Breast epithelium (tissue), 4 donors: ENCODE measurements at places on chromosomes 3 and 15. TPM values are rescaled to one million over a fixed set of nuclear protein-coding genes. Genes with fewer than 3 reads are reported as not detected.

SCAMP5 gene
- total RNA-seq: 4.5 TPM

GMNC gene
- under 0.01 TPM for total RNA-seq

GRCh38 chr3:139286825-139287224 is 57.0 kb upstream of the MRPS22 start:
- DNase-seq: no peak

IQCH gene
- total RNA-seq: 11.9 TPM

- no peak for DNase-seq
Measured at GRCh38 chr3:46571684-46572083, 5.6 kb upstream of the LRRC2 start.

GREM1 gene
- 1.4 TPM for total RNA-seq

- no peak for DNase-seq
Measured at GRCh38 chr3:56802378-56802745, 613 bp upstream of the ARHGEF3 start.

- peak; percentile 90 for DNase-seq
Measured at GRCh38 chr3:131361464-131362421, 19.8 kb upstream of the NUDT16 start.

SPINK8 gene
- total RNA-seq: not detected

DNA sequence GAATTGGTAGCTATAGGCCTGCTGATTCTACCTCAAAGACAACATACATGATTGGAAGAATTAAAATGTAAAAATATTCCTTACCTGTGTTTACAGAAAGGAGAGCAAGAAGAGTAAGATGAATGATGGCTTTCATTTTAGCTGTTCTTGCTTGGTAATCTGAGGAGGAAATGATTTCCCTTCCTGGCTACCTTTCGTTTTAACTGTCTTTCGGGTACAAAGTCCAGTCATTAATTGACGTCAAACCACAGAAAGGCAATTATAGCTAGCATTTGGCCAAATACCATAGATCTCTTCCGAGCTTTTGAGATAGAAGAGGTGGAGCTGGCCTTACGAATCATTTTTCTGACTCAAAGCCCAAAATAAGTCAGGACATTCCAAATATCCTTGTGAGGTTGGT is at the start of gene MUC13:
TSS of gene MUC13 (minus strand) at position 175 of the 400 bp plus-strand sequence. CDS start at position 136, 39 bp downstream.
- no peak for DNase-seq

DNA sequence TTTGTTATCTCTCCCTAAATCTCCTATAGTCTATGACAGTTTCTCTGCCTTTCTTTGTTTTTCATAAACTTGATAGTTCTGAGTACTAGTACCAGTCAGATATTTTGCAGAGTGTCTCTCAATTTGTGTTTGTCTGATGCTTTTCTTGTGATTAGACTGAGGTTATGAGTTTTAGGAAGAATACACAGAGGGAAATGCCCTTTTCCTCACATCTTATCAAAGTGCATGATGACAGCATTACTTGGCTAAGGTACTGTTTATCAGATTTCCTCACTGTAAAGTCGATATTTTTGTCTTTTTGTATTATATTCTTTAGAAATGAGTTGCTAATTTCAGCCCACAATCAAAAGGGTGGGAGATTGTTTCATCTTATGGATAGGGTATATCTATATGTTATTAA is 45.6 kb downstream of the GLCE start:
- no peak for DNase-seq

GOLGA6D gene
- total RNA-seq: not detected

DNA sequence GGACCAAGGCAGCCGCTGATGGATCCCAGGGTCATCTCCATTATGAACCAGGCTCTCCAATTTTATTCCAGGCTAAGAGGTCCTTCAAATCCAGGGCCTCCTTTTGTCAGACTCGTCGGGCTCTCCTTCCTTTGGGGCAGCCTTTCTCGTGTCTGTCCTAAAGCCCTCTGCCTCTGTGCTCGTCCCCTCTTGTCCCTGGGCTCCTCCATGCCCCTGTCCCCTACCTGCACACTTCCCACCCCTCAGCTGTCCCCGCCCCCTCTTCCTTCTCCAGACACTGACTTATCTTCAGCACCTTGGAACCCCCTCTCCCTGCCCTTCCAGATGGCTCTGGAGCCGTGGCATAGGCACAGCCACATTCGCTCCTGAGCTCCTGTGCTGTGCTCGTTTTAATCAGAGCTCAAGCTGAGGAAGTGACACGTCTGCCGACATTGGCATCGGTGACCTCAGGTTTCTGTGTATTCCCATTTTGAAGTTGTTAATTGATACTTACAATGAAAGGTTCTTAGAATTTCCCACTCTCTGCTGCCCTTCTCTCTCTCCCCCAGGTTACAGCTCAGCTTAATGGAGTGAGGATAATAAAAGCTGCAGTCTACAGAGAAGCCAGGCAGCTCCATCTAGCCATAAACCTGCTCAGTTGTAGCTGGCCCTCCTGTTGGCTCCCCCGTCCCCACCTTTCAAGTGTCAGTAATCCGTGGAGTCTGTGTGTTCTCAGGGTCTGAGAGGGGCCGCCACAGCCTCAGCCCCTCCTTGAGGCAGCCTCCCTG is 51.1 kb upstream of the SEC22A start:
- no peak for DNase-seq

DNA sequence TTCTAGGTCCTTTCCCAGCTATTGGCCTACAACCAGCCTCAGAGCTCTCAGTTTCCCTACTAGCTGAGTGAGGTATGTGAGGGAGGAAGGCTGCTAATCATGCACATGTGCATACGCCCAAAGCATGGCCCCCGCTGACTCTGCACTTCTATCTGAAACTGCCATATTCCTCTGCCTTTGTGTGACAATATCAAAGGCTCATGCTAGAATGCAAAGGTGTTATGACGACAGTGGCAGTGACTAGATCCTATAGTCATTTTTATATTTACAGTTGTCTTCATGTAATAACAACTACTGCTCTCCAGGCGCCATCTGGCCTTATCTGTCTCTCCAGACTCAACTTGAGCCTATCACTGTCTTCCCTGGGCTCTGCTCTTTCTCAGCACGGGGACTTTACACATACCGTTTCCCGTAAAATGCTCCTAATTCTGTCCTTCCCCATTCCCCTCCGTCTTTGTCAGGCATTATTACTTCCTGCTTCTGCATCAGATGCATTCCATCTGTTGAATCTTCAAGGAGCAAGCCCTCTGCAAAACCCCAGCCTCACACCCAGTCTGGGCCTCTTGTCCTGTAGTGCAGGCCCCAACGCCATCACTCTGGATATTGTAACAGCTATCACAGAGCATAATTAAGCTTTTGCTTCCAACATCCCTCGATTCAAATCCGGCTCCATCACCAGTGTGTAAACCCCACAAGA is 102.5 kb downstream of the PDCD6IP start:
- DNase-seq: no peak

GRCh38 chr15:31285772-31286261 is 40.8 kb upstream of the KLF13 start:
- DNase-seq: no peak

DNA sequence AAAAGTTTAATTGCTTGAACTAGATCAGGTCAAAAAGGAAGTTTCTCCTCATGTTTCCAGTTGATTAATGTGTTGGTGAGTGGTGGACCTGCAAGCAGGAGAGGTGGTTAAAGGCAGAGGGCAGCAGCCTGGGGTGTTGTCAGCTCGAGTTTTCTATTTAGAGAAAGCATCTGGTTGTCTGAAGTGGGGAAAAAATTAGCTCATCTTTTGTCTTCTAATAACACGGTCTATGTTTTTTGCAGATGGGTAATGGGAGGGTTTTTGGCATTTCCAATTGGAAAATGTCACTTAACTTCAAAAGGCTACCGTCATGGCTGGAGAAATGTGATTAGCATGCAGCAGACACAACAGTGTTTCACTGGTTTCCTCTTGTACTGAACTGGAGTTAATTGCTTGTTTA is 122.6 kb downstream of the ITPR1 start:
- DNase-seq: no peak

DNA sequence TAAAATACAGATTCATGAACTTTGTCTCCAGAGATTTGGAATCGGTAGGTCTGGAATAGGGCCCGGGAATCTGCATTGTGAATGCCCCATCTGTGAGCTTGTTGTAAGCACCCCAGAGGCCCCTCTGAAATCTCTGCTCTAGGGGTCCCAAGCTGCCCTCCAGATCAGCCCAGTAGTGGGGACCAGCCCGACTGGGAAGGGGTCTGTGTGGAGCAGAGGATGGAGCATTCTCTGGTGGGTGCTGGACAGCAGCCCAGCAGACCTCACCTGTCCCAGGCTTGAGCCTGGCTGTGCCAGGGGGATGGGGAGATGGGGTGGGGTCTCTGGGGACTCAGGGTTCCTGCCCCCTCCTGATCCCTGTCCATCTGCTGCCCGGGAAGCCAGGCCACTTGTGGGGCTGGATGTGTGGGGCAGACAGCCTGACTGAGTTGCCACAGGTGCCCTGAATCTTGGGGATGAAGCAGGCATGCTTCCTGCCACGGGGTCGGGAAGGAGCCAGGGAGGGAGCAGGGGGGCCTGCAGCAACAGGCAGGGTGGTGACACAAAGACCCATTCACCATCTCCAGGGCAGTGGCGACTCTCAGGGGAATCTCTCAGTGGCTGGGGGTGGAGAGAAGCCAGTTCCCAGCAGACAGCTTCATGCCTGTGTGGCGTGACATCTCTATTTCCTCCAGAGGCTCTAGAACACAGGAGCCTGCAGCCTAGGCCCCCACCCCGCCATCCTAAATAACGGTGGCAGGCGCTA is 99.3 kb downstream of the WNT7A start:
- no peak for DNase-seq

PLSCR1 gene
- total RNA-seq: 81.8 TPM

- DNase-seq: no peak
Measured at GRCh38 chr3:43024181-43024885, 45.2 kb downstream of the GASK1A start.

SNX33 gene
- 36.3 TPM for total RNA-seq

DNA sequence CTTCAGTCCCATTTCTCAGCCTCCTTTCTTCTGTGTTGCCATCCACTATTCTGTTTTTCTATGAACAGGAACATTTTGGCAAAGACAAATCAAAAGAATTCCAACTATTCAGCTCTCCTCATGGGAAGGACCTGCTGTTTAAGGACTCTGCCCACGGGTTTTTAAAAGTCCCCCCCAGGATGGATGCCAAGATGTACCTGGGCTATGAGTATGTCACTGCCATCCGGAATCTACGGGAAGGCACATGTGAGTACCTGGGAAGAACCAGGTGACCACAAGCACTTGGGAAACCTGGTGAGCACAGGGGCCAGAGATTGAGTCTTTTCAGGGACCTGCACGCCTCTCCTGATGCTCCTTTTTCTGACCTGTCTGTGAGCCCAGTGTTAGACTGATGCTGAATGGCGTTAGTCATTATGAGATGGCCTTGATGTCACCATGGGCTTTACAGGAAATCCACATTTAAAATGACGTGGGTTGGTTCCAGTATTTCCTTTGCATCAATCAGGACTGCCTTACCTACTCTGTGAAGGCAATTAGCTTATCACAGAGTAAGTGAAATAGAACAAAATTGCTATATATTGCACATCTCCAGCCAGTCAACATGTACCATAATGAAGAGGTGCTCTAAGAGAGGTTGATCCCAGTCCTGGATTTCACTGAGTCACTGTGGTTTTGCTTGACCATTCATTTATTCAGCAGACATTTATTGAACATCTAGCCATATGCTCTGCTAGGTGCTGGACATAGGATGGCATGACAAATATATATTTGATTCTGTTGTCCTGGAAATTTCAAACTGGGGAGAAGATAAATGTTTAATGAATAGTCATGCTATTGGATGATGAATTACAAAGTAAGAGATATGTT is 11.7 kb downstream of the TF start:
- DNase-seq: no peak

DNA sequence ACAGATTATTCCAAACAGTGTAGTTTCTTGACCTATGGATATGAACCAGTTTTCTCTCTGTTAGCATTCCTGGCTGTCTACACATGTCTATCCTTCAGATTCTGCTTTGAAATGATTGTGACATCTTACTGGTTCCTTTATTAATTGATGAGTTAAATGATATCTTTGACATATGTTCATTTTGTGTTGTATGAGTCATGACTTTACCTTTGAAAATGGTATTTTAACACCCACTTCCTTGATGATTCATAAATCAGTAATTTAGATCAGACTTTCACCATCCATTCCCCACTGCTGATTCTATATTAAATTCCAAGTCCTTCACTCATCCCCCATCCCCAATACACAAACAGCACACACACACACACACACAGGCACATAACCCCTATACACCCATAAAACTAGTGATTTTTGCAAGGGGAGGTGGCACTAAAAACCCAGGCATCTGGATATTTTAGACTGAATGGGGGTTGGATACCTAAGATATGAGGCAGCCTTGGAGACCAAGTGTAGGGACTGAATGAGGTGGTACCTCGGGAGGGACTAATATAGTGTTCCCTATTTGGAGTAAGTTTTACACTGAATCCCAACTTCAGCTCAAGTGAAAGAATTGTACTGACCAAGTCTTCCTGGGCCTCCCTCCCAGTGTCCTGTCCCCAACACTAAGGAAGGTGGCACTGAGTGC is 9.7 kb downstream of the CCK start:
- no peak for DNase-seq

GRCh38 chr3:171915275-171915674 is 72.1 kb downstream of the TMEM212 start:
- no peak for DNase-seq

GRCh38 chr3:54122324-54123002 is at the start of gene CACNA2D3:
Gene CACNA2D3, plus strand, starts transcription at chr3:54122552.
- DNase-seq: no peak

GRCh38 chr15:87579537-87579936 is 677.0 kb downstream of the NTRK3 start:
- DNase-seq: no peak

- no peak for DNase-seq
Measured at GRCh38 chr15:75684648-75685047, 28.0 kb downstream of the CSPG4 start.

ANKRD63 gene
- total RNA-seq: not detected

DNA sequence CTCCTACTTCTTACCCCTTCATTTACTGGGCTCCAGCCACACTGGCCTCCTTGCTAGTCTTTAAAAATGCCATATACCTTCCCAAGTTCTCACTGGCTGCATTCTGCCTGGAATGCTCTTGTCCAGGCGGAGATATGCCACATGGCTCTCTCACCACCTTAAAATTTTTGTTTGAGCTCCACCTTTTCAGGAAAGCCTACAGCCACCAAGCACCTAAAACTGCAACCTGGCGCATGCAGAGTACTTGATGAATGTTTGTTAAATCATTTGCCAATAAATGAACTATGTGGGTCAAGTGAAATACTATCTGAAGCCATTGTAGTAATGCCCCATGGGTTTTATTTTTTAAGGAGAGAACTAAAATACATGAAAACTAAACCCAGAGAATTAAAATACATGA is 54.3 kb downstream of the GLB1 start:
- no peak for DNase-seq
